Stimulated activated CD4-positive, alpha-beta T cell treated with anti-CD3 and anti-CD28 coated beads, Interleukin-1b, Interleukin-23, amount 100 ng/mL, for 1 hour (primary cell): ENCODE measurements at places on chromosomes 5 and 9.

GRCh38 chr5:168390491-168390890 is 95.8 kb upstream of the RARS1 start:
- no peak for DNase-seq

DNA sequence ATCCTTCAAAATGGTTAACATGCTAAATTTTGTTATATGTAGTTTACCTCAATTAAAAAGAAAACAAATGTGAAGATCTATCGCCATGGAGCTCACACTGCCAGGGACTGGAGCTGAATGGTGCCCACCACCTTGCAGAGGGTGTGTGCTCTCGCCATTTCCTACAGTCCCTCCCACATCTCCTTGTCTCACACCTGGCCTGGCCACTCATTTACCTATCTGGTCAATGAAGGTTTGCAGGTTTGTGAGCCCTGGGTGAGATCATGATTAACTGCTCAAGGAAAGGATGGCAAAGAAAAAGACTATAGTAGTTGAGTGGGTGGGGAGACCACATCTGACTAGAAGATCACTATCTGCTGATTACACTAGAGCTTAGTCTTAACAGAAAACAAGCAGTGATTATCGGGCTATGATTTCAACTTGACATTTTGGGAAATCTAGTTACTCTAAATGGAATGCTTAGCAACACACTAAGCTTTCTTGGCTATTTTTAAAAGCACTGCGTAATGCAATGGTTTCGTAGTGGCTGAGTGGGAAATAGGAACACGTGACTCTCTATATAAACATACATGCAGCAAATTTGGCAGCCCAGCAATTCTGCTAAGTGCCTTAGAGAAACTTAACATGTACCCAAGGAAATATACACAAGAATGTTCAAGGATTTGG is 27.3 kb downstream of the PUM3 start:
- no peak for DNase-seq

- DNase-seq = no peak
These were observed 91.9 kb downstream of the FEM1C start for GRCh38 chr5:115452536-115453235.

DNA sequence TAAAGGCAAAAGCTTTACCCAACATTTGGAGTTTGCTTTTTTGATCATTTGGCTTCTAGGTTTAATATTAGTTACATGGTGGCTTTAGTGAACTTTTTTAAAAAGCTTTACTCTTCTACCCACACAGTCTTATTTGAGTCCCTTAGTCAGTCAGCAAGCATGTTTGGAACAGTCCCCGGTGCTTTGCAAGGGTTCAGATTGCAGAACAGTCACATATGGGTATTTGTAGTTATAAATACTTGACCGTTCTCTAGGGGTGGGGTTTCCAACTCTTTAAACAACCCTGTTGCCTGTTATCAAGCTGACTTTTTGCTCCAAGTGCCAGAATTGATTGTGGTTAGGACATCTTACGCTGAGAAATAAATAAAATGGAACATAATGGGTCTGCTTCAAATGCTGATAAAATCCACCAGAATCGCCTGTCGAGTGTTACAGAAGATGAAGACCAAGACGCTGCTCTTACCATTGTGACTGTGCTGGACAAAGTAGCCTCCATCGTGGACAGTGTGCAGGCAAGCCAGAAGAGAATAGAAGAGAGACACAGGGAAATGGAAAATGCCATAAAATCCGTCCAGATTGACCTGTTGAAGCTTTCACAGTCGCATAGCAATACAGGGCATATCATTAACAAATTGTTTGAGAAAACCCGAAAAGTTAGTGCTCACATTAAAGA is at the start of gene CAVIN4:
Gene CAVIN4, plus strand, starts transcription at position 304 of the 673 bp plus-strand sequence. Its CDS starts 65 bp downstream, at position 369.
- no peak for DNase-seq

DNA sequence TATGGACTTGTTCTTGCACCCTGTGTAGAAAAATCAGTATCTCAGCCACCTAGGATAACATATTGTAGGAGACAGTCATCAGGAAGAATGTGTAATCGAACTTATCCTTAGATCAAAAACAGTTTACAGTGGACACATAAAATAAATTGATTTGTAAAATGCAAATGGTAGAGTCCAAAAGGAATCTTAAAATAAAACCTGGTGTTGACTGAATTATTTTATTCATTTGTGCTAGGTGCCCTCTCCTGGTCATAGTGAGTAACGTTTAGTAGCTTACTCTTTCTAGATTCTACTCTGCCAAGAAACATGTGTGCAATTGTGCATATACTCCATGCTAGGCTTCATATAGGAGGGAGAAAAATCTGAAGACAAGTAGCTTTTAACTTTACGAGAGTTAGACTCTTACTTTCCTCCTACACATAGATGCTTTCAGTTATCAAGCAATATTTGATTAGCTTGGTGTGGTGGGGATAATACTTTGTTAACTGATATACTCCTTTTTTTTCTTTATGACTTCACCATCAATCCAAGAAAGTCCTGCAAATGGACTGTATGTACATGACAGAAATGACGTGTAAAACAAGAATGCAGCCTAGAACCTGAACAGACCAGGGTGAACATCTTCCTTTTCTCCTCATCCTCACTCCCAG is 23.7 kb upstream of the LOX start:
- no peak for DNase-seq

- DNase-seq = no peak
These were observed 172.8 kb downstream of the ERCC6L2 start for GRCh38 chr9:96048104-96048955.

DNA sequence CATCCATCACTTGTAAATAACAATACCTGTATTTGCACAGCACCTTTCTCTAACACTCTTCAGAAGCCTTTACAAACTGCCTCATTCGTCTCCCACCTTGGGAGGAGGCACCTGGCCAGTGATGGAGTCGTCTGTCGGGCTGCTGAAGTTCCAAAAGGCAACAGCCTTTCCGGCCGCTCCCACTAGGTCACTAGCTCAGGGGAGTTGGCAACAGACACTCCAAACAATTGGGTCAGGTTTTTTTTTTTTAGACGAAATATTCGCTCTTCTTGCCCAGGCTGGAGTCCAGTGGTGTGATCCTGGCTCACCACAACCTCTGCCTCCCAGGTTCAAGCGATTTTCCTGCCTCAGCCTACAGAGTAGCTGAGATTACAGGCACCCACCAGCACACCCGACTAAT is 4.0 kb downstream of the DAP start:
- no peak for DNase-seq

GRCh38 chr5:174328631-174329299 is 283.3 kb downstream of the NSG2 start:
- DNase-seq = no peak

- no peak for DNase-seq
These were observed 8.7 kb upstream of the GABRP start for GRCh38 chr5:170774831-170775230.

DNA sequence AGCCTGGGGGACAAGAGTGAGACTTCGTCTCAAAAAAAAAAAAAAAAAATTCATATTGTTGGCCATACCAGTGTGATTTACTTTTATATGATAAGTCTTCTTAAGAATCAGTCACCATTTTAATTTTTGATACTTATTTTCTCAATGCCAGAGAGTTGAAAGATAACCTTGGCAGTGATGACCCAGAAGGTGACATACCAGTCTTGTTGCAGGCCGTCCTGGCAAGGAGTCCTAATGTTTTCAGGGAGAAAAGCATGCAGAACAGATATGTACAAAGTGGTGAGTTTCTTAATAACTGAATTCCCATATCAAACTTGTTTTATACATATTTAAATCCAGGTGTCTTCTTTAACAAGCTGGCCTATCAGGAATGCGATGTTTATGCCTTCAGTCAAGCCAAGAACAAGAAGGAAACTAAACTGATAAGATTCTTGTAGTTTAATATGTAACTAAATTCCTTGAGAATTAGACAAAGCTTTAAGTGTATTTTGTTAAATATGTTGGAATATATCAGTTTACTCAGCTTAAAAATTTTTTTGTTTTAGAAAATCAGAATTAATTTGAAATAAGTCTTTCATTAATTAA is 81.5 kb downstream of the NIPBL start:
- DNase-seq = no peak

GRCh38 chr5:142618130-142618523 is 67.8 kb downstream of the FGF1 start:
- DNase-seq = no peak

- DNase-seq = no peak
These were observed 84.9 kb upstream of the ANKRD55 start for GRCh38 chr5:56317923-56318561.

DNA sequence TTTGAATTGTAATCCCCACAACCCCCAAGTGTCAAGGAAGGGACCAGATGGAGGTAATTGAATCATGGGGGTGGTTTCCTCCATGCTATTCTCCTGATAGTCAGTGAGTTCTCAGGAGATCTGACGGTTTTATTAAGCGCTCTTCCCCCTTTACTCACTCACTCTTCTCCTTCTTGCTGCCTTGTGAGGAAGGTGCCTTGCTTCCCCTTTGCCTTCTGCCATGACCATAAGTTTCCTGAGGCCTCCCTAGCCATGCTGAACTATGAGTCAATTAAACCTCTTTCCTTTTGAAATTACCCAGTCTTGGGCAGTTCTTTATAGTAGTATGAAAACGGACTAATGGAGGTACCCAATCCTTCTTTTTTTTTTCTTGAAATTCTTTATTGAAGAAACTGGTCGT is 2.2 kb upstream of the CEP120 start:
- no peak for DNase-seq

DNA sequence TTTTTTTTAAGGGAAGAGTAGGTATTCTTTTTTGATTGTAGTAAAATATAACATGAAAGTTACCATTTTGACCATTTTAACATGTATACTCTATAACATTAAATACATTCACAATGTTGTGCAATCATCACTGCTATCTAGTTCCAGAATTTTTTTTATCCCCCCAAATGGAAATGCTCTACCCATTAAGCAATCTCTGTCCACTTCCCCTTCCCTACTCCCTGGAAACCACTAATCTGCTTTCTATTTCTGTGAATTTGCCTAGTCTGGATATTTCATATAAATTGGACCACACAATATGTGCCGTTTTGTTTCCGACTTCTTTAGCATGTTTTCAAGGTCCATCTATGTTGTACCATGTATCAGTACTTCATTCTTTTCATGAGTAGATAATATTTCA is 429.5 kb downstream of the TLE1 start:
- DNase-seq = no peak

DNA sequence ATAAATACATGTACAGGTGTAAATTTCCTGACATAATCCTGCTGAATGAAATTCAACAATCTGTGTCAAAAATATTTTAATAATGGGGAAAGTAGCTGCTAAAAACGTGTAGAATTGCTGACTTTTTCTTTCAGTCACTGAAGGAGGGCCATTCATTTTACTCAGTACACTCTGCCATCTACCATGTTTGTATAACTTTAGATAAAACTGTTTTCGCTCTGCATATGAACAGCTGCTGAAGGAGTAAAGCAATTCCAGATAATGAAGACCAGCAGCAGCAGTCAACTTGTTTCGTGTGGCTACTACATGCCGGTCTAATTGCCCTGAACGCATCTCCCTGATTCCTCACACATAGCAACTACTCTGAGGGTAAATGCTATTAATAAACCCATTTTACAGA is 380.5 kb downstream of the SPOCK1 start:
- DNase-seq = no peak

GRCh38 chr9:135818718-135819475 is 88.4 kb downstream of the CAMSAP1 start:
- no peak for DNase-seq

- DNase-seq = no peak
These were observed 48.8 kb downstream of the ACER2 start for GRCh38 chr9:19457693-19458009.

DNA sequence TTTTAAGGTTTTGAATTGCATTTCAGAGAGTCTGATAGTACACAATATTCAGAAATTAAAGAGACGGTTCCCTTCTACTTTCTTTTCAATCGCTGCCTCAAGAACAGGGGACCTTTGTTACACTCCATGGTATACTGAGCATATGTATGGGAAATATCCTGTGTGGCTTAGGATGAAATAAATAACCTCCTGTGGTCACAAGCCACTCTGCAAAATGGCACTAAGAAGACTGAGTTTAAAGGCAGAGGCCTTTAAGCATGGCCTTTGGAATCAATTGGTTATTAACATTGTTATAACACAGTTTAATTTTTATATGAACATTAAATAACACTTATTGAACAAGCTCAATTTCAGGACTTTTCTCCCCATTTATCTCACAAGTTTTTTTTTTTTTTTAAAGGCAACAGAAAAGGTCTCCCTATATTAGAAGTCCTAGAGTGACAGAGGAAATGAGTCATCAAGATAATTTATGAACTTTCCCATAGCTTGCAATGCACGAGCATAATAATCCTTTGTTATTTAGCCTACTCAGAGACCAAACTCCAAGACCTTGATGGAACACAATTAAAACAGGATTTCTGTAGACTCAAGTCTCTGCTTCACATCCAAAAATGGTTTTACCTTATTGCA is 341.9 kb downstream of the TMEM167A start:
- no peak for DNase-seq

DNA sequence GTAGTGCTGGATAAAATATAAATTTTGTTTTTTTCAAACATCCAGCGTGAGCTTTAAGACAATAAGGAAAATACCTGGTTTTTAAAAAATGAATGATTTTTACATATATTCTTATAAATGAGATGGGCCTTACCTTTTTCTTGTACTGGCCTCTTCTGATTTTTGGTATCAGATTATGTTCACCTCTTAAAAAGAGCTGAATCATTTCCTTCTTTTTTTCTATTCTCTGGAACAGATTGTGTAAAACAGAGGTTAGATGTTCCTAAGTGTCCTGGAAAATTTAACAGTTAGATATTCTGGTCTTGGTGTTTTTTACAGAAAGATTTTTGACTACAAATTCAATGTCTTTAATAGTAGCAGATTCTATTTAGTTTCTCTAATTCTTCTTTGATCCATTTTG is 74.6 kb downstream of the NDUFAF2 start:
- no peak for DNase-seq

DNA sequence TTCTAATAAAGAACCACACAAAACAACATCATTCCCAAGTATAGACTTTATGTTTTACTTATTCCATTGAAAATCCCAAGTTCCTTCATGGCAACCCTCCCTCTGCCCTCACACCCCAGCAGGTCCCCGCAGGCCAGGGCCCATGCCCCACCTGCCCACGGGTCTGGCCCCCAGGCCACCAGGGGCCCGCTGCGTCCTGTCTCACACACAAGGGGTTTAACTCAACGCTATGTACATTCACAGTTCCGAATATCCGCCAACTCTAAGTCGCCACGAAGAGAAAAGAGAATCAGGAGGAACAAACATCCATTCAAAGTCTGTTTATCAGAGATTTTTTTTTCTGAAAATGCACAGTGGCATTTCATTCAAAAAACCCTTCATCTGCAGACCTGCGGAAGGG is 16.2 kb upstream of the SLC6A3 start:
- DNase-seq = no peak

DNA sequence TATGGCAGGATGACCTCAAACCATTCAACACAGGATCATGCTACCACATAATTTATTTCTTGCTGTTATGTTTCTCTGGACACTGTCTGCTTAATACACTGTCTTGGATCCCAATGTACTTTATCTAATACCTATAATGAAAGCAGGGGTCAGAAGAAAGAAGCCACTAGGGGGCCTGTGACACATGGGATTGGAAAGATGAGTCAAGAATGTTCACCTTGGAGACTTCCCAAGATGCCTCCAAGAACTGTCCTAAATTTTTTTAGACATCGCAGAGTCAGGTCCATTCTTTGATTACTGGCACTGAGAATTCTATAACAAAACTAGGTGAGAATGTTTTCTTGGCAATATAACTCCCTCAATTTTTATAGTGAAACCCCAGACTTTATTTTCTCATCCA is 305.8 kb upstream of the SMARCA2 start:
- no peak for DNase-seq

- DNase-seq = no peak
These were observed 2.9 kb upstream of the MACIR start for GRCh38 chr5:103255691-103256090.
